Cerebellar nuclear complex (tissue), 1 donor: ENCODE measurements at places on chromosomes 4 and X.

DNA sequence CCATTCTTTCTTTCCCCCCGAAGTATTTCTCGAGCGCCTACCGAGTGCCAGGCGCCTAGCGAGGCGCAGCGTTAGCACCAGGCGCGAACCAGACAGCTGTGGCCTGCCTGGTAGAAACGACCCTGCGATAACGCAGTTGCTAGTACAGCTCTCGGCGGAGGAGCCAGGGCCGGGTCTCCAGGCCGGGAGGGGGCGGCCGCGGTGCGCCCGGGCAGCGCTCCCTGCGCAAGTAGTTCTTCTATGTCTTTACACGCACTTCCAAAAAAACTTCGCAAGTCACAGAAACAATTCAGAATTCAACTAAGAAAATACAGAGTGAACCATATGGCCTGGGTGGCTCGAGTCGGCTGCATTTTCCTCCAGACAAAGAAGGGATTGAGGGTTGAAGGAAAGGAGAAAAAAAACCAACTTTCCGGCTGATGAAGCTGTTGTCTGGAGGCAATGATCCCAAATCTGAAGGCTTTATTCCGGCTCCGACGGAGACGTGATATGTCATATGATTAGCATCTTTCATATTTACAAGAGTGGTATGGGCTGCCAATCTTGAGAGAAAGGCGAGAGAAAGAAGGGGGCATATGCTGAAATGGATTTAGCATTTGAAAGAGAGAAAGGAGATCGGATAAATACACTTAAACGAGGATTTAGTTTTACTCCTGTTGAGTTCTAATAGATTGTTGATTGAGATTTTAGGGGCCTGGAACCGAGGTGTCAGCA is 7.2 kb upstream of the NEUROG2 start:
- DNase-seq = no peak

- DNase-seq = no peak
Measured at GRCh38 chr4:122803788-122804208, 22.8 kb upstream of the FGF2 start.

DNA sequence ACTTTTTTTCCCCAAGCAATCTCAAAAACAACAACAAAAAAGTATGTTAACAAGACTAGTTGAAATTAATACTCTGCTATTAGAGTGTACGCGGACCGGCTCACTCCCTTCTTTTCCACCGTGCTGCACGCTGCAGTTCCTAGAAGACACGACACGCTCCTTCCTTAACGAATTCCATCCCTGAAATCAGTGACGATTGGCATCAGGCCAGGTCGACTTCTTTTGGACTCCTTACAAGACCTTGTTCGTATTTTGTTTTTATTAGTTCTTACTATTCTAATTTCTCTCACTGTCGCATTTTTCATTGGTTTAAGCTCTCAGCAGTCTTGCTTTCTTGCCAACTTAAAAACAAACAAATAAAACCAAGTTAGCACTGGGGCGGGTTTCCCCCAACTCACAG is 175.8 kb upstream of the PITX2 start:
- DNase-seq = no peak

GRCh38 chr4:153115322-153116290 is 88.6 kb upstream of the TRIM2 start:
- no peak for DNase-seq

DNA sequence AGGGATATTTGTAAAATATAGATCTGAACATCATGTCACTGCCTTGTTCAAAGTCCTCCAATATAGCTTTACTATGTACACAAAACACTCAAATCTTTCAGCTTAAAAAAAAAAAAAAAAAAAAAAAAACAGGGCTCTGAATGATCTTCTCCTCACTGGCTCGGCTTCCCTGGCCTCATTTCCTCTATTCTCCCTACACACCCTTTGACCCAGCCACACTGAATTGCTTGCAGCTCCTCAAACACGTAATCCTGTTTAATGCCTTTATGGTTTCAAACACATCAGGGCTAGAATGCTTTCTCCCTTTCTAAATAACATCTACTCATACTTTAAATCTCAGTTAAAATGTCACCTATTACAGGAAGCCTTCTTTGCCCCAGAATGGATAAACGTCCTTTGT is 60.8 kb downstream of the MTMR8 start:
- no peak for DNase-seq

DNA sequence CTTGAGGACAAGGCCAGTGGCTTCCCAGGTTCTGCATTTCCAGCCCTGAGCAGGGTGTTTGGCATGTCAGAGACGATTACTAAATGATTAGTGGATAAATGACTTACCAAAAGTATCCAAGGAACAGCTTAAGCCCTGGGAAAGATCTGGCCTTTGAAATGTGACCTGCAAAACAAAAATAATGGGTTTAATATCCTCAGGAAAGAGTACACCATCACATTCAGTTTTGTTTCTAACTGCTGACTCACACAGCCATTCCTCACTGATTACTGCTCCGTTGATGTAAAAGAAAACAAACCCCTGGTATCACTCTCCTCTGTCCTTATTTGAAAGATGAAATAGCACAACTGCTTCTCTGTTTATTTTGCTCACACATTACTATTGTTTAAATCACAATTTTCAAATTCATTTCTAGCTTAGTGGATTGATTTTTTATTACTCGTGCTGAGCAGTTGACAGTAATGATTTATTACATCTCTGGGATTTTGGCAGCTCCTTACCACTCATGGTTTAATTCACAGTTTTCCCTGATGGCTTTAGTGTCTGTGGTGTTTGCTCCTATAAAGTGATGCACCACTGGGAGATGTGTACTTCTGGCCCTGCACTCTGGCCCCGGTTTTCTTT is 117.0 kb downstream of the CBLL2 start:
- DNase-seq = no peak

DNA sequence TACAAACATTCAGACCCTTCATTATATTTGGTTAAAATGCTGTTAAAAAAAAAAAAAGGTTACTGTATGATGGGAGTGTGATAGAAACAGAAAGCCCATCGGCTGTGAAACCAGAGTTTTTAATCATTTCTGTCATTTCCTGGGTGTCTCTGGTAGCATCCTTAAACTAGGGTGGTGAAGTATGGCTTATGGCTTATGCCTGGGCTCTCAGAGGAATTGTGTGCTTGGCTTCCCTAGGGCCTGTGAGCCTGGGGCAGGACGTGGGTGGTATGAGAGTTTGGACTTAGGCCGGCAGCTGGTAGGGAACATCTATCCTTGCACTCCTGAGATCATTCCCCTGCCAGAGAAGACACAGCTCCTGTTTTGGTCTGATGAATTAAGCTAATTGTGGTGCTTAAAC is 52.2 kb downstream of the DCUN1D4 start:
- DNase-seq = no peak

- no peak for DNase-seq
Measured at GRCh38 chrX:150959557-150959956, 23.6 kb upstream of the HMGB3 start.

DNA sequence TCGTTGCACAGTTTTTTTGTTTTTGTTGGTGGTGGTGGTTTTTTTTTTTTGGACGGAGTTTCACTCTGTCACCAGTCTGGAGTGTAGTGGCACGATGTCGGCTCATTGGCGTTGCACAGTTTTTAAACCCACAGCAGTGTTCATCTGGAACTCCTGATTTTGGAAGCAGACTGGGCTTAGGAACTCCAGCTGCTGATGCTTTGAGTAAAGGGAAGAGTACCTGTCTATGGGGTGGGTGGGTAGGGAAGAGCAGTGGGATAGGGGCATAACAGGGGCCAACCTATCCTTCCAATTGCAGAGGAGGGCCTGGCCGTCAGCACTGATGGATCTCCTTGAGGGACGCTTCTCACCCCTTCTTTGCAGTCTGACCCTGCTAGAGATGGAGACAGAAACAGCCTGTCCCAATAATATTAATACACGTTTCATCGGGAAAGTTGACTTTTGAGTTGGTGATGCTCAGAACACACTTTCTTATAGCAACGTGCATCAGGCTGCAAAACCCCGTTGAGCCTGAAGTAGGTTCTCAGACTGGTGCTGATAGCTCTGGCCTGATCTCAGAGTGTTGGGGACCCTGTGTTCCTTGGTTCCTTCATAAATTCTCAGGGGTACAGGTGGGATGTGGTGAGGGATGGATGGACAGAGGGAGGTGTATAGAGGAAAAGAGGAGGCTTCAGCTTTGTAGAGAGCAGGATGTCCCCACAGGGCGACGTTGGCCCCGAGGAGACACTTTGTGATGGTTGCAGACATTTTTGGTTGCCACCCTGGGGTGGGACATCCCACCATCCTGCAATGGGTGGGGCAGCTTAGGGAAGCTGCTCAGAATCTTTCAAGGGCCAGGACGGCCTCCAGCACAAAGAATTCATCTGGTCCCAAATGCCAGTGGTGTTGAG is 2.3 kb downstream of the CD99 start:
- DNase-seq = no peak

DNA sequence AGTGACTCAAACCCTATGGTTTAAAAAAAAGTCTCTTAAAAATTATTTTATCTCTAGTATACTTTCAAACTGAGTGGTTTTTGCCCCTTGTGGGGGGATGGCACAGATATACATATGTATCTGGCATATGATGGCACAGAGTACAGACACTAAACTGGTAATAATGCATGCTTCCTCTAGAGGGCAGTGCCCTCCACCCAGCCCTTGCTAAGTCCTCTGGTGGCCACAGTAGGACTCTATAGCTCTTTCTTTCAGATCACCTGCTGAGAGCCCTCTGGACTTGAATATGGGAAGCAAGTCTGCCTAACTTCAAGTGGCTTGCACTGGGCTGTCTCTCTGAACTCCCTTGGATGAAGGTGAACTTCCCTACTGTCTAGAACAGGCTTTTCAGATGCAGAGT is 66.3 kb downstream of the TSPAN7 start:
- no peak for DNase-seq

- DNase-seq = no peak
Measured at GRCh38 chr4:81860111-81860510, 388.4 kb upstream of the RASGEF1B start.

DNA sequence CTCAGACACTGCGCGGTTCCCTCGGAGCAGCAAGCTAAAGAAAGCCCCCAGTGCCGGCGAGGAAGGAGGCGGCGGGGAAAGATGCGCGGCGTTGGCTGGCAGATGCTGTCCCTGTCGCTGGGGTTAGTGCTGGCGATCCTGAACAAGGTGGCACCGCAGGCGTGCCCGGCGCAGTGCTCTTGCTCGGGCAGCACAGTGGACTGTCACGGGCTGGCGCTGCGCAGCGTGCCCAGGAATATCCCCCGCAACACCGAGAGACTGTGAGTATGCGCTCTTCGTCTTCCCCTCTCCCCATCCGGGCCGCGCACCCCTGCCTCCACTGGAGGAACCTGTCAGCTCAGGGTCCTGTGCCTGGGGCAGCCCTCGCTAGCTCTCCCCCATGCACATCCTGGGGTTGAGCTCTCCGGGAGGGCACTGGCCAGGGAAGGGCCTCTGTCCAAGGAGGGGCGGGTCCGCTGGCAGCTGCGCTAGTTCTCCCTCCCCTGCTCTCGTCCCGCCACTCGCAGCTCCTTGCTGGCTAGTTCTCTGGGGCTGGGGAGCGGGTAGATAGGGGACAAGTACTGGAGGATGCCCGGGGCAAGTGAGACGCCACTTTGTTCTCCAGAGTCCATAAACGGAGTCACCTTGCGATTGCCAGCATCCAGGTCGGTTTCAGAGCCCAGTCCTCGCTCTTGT is 2.2 kb downstream of the SLIT2 start:
- no peak for DNase-seq

DNA sequence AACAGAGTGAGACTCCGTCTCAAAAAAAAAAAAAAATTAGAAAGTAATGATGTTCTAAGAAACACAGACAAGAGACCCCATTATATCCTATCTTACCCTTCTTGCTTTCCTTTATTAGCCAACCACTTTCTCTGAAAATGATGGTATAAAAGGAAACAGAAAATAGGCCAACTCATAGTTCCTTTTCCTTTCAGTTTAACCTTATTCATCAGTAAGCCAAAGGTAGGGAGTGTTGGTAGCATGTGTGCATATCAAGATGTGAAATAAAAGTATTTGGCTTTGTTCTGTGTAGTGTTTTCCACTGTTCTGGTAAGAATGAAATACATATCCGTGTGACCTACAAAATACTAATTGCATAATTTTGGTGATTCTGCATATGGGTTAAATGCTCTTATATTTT is 266.6 kb downstream of the ZNF674 start:
- DNase-seq = no peak

DNA sequence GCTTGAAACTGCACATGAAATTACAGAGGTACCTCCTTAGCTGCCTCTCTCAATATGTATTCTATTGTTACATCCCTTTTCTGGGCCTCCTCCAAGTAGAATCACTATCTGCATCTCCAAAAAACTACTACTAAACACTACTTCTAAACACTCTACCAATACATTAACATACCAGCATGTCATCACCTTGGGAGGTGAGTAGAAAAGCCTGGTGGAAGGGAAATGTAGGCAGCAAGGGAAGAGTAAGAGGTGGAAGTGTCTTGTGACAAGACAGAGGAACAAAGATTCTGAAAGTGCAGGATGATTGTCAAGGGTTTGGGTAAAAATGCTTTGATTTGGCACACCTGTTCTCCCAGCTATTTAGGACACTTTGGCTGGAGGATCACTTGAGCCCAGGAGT is 3.5 kb downstream of the AFM start:
- no peak for DNase-seq

GRCh38 chr4:155964016-155964891 is 10.6 kb upstream of the CTSO start:
- DNase-seq = no peak

- no peak for DNase-seq
Measured at GRCh38 chrX:479273-479981, 92.7 kb upstream of the PPP2R3B start.

- no peak for DNase-seq
Measured at GRCh38 chrX:70029863-70030262, 19.9 kb downstream of the AWAT2 start.

GRCh38 chrX:24672701-24673190 is 21.0 kb upstream of the POLA1 start:
- DNase-seq = no peak

DNA sequence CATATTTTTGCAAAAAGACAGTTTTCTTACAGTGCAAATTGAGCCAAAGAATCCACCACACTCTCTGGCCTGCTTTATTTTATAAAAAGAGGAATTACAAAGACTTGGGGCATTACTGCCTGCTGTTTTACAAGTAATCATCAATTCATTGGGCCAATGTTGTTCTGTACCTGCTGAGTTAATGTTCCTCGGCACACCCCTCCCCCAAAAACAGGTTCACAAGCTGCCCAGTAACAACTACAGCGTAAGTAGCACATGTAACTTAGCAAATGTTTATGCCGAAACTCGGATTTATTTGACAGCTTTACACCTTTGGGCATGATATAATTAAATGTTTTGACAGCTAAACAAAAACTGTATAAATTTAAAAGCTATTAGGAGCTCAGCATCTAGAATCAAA is 214.6 kb upstream of the MAB21L2 start:
- DNase-seq = no peak

DNA sequence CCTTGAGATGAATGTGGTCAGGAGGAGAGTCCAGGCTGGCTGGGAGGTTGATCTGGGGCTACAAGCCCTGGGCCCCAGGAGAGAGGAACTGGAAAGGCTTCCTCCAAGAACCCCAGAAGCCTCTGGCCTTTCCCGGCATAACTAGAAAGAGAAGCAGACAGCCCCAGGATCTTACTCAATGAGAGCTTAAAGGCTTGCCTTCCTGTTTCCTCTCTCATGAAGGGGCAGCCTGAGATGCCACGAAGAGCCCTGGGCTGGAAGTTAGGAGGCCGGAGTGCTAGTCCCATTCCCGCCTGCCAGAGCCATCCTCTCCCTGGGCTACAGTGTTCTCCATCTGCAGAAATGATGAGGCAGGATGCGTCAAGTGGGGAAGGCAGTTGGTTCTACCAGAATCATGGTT is 20.1 kb upstream of the XPNPEP2 start:
- DNase-seq = no peak
